ENCODE measurements at places on chromosomes 2 and 18.

DNA sequence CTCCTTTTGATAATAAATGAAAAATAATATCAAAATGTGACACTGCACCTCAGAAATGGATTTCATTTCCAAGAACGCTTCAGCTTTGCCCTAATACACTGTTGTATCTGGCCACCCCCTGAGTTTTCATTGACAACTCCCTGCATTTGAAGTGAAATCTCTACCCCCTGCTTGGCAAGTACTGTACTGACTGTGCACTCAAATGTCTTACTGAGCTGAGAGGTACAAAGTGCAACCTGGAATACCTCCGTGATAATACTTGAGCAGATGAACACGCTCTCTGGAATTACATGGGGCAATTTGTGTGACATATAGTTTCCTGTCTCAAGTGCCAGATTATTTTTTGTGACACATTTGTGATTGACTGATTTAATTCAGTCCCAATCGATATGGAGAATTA is 231.1 kb downstream of the LRP1B start:
- no peak for DNase-seq

GRCh38 chr2:73386342-73386868 is 769 bp downstream of the ALMS1 start:
- DNase-seq = peak; percentile 25

- DNase-seq = no peak
Observed at GRCh38 chr2:197707316-197708213, 2.4 kb downstream of the MARS2 start.

DNA sequence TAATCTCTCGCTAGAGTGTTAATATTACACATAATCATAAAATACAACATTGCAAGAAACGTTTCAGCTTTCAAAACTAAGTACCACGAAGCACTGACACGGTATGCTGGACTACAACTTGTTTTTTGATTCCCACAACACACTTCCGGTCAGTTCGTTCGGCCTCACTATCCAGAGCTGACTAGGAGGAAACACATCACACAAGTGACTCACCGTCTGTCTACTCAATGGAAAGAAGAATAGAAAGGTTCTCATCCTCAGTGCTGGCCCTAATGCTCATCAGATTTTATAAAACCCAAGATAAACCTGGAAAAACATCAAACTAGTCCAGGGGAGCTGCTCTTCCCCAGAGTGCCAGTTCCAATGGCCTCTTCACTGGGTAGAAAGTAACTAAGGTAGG is 42.9 kb downstream of the ZNF385B start:
- no peak for DNase-seq

DNA sequence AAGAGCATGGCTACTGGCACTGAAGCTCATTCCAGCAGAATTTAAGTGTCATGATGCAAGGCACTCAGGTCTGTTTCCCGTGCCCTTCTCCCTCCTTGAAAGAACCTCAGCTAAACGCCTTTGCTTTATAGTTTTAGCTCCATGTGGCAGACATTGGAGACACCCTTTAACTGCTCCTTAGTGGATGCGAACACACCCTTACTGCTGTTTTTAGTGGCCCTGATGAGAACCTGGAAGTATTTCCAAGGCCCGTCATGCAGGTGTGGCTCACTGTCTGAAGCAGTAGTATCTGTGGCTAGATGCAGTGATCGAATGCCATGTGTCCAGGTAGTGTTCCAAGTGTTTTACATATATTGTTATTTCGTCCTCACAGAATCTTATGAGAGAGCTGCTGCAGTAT is 28.3 kb downstream of the KIF5C start:
- DNase-seq = no peak

DNA sequence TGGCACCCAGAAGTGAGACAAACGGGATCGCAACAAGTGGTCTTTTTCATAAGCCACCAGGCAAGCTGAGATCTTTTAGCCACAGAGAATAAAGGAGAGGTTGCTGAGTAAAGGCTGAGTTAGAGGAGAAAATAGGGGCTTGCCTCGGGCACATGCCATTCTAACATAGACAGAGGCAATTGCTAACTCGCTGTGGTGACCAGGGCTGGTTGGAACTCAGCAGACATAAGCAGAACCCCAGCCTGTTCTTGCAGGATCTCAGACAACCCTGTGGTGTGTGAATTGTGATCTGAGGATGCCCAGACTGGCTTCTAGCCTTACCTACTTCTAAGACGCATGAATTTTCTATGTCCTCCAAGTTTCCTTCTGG is 300.2 kb downstream of the CDCA7 start:
- DNase-seq = no peak

GRCh38 chr2:160372585-160372984 is 121.0 kb downstream of the RBMS1 start:
- DNase-seq = no peak

- no peak for DNase-seq
Observed at GRCh38 chr2:26523750-26524149, 45.8 kb upstream of the OTOF start.

- no peak for DNase-seq
Observed at GRCh38 chr2:207078186-207078798, 87.5 kb downstream of the KLF7 start.

DNA sequence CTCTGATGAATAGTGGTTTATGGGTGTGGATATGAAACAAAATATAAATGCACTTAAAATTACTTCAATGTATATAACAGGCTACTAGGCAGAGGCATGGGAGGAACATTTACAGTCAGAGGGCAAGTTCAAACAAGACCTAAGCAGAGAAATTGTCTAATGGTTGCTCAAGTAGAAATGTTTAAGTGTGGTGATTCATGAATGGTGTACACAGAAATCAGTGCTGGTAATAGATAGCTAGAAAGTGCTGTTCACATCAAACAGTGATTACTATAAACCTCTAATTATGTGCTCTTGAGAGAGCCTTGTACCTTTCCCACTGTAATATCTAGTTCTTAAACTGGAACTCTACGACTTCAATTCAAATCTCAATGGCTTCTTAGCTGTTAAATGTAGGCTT is 485.1 kb downstream of the NRXN1 start:
- DNase-seq = no peak

- no peak for DNase-seq
Observed at GRCh38 chr18:39167990-39168389, 1602.4 kb upstream of the CELF4 start.

- DNase-seq = no peak
Observed at GRCh38 chr2:45244928-45245327, 235.7 kb upstream of the SIX2 start.

DNA sequence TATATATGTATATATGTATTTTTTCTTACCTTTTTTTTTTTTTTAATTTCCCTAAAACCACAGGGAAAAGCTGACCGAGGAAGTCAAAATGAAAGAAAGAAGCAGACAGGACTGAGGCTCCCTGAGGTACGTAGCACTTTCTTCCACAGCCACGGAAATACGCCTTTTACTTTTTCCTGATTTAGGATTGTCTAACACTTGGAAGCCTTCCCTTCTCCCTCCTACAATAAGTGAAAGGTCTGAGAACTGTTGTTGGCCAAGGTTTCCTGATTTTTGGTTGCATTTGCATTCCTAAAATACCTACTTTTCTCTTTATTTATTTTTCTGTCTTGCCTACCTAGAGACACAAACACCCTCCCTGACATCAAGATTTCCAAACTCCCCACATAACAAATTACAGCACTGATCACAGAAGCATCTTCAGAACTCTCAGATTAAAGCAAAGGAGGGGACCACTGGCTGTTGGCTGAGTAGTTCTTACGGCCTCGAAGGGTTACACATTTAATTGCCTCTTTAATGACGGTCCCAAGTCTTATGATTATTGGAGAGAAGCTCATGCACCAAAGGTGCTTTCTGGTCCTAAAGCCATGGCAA is 778.5 kb upstream of the FANCL start:
- no peak for DNase-seq

DNA sequence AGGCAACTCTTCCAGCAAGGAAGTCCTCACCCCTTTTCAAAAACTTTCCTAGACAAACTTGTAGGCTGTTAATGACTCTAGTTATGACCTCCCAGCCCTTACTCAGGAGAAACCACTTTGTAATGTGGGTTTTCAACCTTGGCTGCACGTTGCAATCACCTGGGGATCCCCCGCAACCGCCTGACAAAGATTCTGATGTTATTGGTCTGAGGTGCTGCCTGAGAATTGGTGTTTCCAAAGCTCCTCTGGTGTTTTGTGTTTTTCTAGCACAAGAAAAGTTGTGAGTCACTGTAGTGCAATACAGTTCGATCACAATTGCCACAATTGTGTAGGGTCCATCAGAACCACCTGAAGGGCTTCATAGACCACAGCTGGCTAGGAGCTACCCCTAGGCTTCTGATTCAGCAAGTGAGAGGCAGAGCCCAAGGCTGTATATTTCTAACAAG is 121.6 kb downstream of the SP100 start:
- no peak for DNase-seq

DNA sequence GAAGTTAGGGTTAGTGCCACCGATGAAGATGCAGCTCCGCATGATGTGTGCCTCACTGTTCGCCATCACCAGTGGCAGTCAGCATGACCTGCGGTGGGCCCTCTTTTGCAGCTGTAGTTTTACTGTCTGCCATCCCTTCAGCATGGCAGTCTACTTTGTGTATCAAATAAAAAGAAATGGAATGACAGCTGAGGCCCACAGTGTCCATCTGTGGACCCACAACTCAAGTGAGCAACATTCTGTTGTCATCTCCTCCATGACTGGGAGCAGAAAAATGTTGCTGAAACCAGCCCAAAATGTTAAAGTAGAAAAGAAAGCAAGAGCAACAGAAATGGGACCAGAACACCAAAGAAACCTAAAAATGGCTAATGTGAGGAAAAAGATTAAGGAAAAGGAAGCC is 128.7 kb downstream of the MEP1B start:
- DNase-seq = no peak

All from activated naive CD4-positive, alpha-beta T cell (primary cell).